ENCODE measurements at places on chromosomes 2 and 18. TPM values are rescaled to one million over a fixed set of nuclear protein-coding genes. Genes with fewer than 3 reads are reported as not detected.

Gene GPD2
- total RNA-seq = 18.7 TPM

Gene ACTR2
- total RNA-seq = 108 TPM

Gene POLE4
- 51.7 TPM for total RNA-seq

Gene TNFAIP6
- 2.9 TPM for total RNA-seq

Gene MALL
- total RNA-seq = 14.0 TPM

Gene ST6GAL2
- total RNA-seq = 0.38 TPM

Gene AQP12A
- total RNA-seq = not detected

Gene C1D
- 18.4 TPM for total RNA-seq

Gene VIT
- 21.6 TPM for total RNA-seq

Gene PHLPP1
- 5.1 TPM for total RNA-seq

Gene SULT1C2
- total RNA-seq = 0.87 TPM

Gene D2HGDH
- total RNA-seq = 19.6 TPM

Gene FOXD4L1
- total RNA-seq = not detected

Gene ST8SIA3
- not detected for total RNA-seq

Gene MARCHF4
- total RNA-seq = 0.08 TPM

Gene TDRD15
- total RNA-seq = not detected

Gene TBR1
- not detected for total RNA-seq

Gene LOXHD1
- 0.35 TPM for total RNA-seq

Gene CREG2
- not detected for total RNA-seq

Gene CLASP1
- total RNA-seq = 66.3 TPM

Gene LYPD6
- total RNA-seq = 0.14 TPM

Gene GIGYF2
- 57.2 TPM for total RNA-seq
